ENCODE measurements at places on chromosomes 12 and 14.

DNA sequence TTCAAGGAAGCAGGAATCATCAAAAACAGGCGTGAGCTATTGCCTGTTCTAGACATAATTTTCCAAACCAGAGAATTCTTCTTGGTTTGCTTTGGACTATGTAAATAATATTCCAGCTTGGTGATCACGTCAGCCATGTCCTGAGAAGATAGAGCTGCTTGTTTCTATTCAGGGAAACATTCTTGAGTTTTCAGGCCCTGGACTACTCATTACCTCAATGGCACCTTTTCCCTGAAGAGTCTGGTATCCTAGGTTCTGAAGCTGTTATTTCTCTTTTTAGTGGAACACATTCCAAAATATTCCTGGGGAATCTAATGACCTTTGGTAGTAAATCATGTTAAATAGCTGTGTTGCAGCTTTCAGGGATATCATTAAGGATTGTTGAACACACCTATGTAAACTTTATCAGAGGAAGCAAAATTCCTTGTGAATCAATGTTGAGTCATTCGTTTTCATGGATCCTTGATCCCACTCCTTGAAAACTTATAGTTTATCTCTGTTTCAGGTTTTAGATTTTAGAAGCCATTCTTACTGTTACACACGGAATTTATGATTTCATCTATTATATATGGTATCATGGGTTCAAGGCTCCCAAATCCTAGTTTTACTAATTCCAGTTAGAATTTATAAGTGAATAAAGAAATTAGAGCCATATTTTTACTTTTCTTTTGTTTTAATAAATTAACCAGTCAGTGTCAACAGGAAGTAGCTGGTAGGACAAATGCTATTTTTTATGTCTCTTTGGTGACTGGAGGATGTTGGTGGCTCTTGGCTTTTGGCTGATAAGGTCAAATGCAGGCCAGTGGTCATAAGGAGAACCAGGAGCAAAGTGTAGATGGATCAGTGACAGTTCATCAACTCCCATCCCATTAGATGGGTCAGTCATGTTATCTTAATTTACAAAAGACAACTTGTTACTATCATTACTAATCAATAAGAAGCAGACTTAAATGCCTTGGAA lies 380.1 kb downstream of the ZFP36L1 start:
- no peak for DNase-seq

GRCh38 chr14:39452680-39453079 lies 20.4 kb upstream of the FBXO33 start:
- DNase-seq: no peak

DNA sequence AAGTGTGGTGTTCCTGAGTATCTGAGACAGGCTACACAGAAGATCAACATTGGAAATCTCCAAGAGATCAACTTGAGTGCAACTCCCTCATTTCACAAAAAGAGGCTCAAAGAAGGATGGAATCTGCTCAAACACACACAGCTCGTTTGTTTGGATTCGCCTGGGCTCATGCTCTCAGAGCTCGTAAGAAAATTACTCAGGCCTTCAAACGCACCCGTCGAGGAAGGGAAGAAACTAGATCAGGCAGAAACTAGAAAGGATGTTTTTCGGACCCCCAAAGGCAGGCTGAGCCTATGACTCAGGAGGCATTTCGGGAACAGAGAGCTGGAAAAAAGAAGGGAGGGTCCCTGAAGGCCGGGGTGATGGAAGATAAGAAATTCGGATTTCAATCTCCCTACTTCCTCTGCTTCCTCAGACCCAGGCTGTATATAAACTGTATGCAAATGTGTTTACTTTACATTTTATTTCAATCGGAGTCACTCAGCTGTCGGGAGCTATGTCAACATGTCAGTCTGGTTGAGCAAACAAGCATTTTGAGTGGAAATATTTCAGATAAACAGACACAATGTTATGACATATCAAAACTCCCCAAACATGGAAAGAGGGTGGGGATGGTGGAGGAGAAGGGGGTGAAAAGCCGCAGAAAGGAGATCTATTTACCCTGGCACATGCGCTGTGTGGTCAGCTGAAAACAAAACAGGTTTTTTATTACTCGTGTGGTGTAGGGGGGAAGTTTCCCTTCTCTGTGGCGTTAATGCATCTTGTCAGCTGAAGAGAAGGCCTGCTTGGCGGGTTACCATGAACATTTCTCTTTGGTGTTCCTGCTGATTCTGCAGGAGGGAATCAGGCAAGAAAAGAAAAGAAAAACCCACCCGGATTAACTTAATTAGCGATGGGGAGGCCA lies 129.1 kb upstream of the TBX3 start:
- DNase-seq: no peak

GRCh38 chr12:30152705-30153104 lies 369.0 kb upstream of the TMTC1 start:
- DNase-seq: no peak

GRCh38 chr12:127383281-127383680 lies 883.7 kb upstream of the TMEM132C start:
- no peak for DNase-seq

- DNase-seq: no peak
Measured at GRCh38 chr14:48723841-48724495, 862.2 kb downstream of the RPS29 start.

GRCh38 chr14:91413547-91414474 lies 3.8 kb downstream of the CCDC88C start:
- DNase-seq: peak; percentile 51

DNA sequence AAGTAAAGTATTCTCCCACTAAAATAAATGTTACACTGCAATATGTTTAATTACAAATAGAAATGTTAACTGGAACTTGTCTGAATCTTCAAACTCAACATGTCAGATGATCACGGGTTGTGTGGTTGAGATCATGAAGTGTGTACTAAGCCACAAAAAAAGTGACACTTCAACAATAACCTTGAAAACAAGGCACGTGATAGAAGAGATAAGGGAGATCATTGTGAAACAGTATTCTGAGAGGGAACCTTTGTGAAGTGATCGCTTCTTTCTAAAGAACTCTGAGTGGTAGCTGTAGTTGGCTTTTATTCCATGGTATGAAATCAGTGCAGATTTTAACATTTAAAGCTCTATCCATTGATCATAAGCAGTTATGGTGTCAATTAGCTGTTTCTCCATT lies 60.0 kb downstream of the LIN52 start:
- no peak for DNase-seq

DNA sequence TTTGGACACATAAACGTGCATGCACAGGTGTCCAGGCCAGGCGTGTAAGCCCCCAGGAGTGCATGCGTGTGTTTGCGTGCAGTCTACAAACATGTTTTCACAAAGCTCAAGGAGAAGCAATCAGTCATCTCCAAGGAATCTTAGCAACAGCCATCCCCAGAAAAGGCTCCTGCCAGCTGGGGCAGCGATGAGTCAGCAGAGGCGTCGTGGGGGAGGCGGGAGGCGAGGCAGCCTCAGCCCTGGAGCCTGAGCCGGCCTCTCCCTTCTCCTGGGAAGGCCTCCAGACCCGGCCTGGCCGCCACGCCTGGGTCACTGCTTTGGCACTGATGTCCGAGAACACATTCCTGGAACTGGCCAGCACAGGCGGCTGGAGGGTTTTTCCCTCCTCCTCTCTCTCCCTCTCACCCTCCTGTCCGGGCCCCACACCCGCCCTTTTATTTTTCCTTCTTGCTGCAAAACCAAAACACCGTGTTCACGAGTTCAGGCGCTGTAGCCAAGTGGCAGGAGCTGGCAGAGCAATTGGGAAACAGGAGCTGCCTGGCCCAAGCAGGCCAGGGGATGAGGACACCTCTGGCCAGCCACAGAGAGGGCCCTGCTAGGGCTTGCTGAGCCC lies 92.7 kb downstream of the LRRC74A start:
- DNase-seq: peak; percentile 46

GRCh38 chr12:109894939-109895338 lies 5.1 kb upstream of the TCHP start:
- no peak for DNase-seq

DNA sequence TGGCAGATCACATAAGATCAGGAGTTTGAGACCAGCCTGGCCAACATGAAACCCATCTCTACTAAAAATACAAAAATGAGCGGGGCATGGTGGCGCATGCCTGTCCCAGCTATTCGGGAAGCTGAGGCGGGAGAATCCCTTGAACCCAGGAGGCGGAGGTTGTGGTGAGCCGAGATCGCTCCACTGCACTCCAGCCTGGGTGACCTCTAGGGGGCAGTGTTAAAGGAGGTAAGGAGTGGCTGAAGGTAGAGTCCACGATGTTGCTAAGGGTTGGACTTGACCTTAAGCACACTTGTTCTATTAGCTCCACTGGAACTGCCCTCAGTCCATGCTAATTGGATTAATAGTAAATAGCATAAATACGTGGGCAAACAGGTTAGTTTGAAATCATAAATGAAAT lies 62.4 kb upstream of the PSMC1 start:
- peak; percentile 1 for DNase-seq

DNA sequence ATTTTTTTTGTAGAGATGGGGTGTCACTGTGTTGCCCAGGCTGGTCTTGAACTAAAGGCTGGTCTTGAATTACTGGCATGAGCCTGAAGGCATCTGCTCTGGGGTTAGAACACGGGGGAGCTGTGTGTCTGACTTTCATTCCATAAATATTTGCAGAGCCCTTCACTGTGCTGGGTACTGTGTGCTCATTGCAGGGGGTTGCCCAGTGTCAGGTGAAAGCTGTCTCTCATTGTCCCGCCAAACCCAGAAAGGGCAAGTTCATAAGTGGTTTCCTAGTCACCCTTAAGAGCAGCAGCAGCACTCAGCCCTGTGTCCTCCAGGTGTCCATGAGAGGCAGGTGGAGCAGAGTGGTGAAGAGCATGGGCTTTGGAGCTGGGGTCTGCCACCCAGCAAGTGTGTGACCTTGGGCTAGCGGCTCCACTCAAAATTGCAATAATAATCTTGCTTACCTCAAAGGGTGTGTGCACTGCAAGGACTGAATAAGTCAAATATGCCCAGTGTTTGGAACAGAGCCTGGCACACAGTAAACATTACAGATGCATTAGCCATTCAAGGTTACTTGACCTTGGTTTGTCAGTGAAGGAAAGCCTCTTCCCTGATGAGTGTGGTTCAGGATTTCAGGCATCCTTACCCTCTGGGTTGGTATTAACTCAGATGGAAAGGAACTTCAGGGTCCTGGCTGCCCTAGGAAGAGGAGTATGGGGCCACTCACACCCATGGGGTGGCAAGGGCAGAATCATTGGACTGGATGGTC lies 4.4 kb upstream of the SMIM41 start:
- no peak for DNase-seq

DNA sequence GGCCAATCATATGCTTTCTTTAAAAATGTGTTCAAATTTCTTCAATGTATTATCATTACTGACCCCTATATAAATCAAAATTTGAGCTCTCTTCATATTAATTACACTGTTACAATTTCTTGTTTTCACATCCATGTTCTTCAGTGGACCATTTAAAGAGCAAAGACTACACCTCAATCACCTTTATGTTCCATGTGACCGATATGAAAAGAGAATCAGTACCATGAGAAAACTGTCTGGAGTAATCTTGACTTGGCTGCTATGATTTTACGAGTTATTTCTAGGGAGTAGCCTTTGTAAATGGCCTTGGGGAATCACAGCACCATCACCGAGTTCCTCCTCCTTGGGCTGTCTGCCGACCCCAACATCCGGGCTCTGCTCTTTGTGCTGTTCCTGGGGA lies at the start of gene OR8S1:
OR8S1 (plus strand) TSS at position 301 of the 400 bp plus-strand sequence; CDS start at position 301, 0 bp downstream.
- DNase-seq: no peak

DNA sequence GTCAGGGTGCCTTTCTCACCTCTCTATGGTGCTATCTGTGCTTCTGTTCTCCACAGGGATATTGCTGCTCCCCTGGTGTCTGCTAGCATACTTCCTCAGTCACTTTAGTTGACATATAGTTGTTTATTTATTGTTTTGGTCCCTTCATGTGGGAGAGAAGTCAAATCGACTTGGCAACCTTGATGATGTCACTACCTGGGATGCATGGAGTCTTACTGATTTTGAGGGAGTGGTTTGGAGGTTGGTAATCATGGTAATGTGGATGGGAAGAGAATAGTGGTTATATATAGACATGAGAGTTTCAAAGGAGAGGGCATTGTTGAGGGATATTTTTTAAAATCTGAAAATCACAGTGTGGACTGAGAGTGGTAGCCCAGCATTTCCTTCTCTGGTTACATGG lies 73.6 kb upstream of the FBXO33 start:
- DNase-seq: no peak

GRCh38 chr14:78319887-78320635 lies 149.9 kb downstream of the NRXN3 start:
- no peak for DNase-seq

- DNase-seq: no peak
Measured at GRCh38 chr14:38944691-38945090, 158.3 kb downstream of the SEC23A start.

- DNase-seq: no peak
Measured at GRCh38 chr14:24892497-24893051, 157.4 kb downstream of the STXBP6 start.

DNA sequence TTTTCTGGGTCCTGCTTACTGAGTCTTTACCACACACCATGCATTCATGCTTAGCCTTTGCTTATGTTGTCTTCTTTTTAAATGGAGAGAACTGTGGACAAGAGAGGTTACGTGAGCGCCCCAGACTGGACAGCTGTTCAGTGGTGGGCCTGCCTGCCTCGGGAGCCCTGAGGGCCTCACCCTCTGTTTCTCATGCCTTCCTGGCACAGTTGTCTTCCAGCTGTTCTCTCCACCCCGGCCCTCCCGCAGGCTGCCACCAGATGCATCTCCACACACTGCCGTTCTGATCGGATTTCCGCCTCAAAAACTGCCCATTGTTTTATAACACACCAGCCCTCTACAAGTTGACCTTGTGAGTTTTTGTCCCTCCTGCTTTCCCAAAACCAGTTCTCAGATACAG lies 100.8 kb downstream of the SAMD4A start:
- DNase-seq: no peak

DNA sequence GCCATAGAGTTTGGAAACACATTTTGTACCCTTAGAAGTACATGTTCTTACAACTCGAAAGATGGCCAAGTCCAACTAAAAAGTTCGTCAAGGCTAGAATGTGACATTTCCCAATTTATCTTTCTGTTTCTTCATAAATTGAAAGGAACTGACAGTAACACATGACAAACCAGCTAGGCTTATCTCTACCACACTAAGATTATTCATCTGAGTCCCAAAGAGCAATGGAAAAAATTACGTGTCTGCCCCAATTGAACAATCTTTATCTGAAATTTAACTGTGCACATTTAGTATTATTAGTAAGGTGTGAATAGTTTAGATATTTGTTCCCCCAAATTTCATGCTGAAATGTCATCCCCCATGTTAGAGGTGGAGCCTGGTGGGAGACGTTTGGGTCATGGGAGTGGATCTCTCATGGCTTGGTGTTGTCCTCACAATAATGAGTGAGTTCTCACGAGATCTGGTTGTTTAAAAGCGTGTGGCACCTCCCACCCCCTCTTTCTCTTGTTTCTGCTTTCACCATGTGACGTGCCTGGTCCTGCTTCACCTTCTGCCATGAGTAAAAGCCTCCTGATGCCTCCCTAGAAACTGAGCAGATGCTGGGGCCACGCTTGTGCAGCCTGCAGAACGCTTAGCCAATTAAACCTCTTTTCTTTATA lies 13.3 kb downstream of the CPM start:
- DNase-seq: no peak

- DNase-seq: no peak
Measured at GRCh38 chr14:89902881-89903280, 51.6 kb downstream of the EFCAB11 start.

Measured in CD4-positive, alpha-beta T cell (primary cell).